Jurkat, Clone E6-1 (cell line): ENCODE measurements at places on chromosomes 12 and 14.

GRCh38 chr12:131219670-131220330 lies 266.1 kb downstream of the ADGRD1 start:
- DNase-seq, result no peak

- no peak for DNase-seq
Observed at GRCh38 chr12:121943926-121944325, 25.5 kb downstream of the CFAP251 start.

DNA sequence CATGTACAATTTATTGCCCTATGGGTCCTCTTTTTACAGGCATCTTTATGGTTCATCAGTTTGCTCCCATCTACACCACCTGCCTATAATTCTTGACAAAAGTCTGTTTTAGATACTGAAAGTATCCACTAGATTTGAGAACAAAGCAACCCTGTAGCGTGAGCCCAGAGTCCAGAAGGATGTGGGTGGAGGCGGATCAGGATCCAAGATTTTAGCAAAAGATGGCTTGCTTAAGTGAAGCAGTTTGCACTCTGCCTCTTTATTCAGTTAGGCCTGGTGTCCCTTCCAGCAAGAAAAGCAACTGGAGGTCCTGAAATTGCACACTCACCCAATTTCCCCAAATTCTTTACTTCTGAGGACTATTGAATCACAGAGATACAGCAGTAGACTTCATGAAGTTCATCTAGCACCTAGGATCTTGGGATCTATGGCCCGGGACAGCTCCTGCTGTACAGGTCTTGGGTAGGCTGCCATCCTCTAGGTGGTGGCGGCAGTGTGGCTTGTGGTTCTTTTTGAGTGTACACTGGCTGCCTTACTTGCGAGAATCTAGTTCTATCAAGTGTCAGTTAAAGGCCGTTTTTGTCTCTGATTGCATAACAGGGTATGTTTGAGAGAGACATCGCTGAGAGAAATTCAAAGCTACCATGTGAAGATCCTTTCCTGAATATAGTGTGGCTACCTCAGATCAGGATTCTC lies 873.2 kb downstream of the NRXN3 start:
- DNase-seq, result no peak

DNA sequence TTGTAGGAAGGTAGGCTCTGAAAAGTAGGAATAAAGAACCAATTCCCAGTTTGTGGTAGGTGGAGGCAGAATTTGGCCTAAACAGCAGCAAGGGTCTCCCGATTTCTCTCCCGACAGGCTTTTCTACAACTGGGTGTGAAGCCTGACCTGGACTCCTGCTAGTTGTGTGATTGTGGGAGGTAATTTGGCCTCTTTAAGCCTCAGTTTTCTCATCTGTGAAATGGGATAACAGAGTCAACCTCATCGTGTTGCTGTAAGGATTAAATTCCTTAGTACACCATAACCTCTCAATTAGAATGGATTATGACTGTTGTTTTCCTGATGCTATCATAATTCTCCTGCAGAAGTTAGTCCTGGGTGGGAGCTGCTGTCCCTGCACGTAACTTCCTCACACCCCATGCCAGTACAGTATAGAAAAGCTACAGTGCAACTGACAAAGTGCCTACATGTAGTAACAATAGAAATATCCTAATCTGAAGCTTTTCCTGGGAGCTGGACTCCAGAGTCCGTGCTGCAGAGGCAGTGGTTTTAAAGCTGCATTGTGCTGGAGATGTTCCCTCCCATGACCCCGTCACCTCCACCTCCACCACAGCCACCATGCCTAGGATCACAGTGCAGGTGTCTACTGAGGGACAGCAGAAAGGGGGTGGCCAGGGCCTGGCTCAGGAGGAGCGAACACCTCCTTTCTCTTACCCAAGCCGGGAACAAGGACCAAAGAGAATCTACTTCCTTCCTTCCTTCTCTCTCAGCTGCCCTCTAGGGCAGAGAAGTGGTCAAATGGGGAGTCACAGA lies 76.5 kb downstream of the FBXL14 start:
- no peak for DNase-seq

DNA sequence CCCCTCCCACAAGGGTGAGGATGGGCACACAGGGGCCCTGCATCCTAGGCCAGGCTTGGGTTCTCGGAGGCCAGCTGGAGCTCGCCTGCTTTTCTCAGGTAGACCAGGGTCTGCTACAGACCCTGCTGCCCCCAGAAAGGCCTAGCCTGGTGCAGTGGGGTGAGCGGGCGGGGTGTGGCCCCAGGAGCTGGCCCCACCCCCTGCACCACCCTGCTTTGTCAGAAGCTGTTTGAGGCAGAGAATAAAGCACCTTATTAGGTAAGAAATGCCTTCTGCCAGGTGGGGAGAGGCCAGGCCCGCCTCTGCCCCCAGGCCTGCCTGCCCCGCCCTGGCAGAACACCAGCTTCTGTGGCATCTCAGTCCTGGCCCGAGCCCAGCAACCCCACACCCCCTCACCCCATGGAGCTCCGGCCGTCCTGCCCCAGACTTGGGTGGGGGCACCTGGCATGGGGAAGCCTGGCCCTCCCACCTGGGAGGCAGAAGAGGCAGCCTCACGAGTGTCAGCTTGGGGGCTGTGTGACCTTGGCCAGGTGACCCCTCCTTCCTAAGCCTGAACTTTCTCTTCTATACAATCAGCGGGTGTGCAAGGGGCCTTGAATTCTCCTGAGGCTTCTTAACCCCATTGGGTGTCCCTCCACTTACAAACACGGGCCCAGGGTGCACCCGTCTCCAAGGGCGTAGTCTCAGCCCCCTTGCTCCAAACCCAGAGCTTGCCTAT lies 43.2 kb downstream of the KRT80 start:
- DNase-seq, result no peak

- DNase-seq, result no peak
Observed at GRCh38 chr12:130011611-130012385, 108.0 kb upstream of the TMEM132D start.

DNA sequence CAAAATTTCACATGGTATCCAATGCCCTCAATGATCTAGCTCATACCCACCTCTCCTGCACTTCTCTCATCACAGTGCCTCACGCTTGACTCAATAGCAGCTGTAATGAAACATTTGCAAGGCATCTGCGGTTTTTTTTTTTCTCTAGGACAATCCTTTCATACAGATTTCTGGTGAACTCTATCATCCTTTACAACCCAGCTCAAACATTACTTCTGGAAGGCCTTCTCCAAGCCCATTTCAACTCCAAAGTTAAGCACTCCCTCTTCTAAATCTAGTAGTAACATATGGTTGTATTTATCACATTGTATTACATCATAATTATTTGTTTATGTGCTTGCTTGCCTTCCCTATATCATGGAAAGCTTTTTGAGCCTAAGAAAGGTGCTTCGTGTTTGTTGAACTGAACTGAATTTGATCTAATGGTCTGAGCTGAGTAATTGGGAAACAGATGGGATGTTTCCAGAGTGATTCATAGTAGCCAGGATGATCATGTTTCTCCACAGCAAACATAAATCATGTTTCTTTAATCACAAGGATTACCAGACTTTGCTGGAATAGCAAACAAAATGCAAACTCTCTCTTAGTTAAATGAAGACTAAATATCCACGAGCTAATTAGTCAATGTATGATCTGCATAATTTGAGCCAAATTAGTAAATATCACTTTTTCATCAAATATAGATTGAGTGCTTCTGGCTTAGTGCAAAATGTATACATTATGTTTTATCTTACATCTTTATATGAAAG lies 14.3 kb downstream of the CFL2 start:
- no peak for DNase-seq

GRCh38 chr12:57173089-57173488 lies 25.7 kb upstream of the LRP1-AS start:
- DNase-seq, result no peak

DNA sequence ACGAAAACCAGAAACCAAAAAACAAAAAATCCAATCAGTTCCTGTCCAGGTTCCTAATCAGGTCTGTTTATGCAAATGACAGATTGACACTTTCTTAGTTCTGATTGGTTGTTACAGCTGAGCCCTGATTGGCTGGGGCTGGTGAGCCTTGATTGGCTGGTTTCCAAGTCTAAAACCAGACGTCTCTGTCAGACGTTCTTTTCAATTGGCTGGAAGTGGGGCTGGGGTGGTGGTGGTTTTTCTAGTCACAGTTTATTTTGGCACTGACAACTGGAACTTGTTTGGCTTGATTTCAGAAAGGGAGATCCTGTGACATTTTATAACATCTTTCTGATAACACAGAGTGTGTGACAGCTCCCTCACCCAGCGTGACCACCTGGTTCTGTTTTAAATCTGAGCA lies 36.1 kb upstream of the PRICKLE1 start:
- DNase-seq, result no peak

- DNase-seq, result no peak
Observed at GRCh38 chr12:103499571-103499970, 3.8 kb upstream of the C12orf42 start.

DNA sequence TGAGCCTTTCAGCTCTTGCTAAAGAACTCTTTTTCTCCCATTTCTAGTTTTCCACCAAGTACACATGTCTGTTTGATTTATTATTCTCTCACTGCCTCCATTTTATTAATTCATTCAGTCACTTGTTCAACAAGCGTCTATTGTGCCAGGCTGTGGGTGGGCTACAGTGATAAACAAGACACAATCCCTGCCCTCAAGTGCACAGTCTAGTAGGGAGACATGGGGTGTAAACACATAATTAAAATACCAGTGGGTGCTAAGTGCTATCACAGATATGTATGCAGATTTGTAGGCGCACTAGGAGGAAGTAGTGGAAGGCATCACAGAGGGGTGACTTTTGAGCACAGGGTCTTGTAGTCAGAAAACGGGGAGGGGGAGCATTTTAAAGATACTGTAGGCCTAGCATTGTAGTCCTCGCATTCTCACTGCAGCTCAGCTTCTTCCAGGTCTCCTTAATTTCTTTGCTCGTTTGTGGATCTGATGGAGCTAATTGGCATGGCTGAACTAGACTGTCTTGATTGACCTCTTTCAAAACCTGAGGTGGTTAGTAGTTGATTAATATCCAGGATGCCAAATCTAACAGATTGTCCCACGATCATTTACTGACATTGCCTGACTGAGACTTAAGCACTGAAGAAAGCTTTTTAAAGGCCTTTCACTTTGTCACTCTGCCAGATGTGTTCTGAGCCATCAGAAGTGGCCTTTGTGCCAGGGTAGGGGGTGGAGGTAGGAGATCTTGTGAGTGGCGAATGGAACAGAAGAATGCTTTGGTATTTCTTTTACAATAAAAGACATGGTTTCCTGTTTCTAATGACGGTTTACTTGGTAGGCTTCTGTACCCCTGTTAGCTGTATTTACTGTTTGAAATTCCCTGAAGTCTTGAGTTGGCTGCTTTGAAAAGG lies 116.9 kb downstream of the DIP2B start:
- peak; percentile 71 for DNase-seq

GRCh38 chr14:33686856-33687255 lies 264.0 kb downstream of the EGLN3 start:
- no peak for DNase-seq

- DNase-seq, result no peak
Observed at GRCh38 chr12:95989504-95990123, 6.5 kb downstream of the HAL start.

DNA sequence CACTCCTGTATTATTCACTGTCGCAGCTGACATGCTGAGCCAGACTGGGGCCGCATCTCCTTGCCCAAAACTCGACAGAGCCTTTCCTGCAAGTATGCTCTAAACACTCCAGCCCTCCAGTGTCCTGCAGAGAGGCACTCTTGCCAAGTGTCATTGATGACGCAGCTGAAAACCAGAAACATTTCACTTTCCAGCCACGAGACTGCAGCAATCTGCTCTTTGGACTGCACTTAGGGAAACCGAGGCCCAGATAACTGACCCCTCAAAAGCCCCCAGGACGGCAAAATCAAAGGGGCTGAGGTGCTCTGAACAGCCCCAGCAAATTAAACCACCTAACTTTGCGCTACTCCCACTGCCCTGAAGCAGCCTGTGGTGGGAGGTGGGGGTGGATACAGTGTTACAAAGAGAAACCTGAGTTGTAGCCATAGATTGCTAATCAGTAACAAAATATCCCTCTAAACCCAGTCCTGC lies 2.6 kb downstream of the CCDC85C start:
- no peak for DNase-seq

DNA sequence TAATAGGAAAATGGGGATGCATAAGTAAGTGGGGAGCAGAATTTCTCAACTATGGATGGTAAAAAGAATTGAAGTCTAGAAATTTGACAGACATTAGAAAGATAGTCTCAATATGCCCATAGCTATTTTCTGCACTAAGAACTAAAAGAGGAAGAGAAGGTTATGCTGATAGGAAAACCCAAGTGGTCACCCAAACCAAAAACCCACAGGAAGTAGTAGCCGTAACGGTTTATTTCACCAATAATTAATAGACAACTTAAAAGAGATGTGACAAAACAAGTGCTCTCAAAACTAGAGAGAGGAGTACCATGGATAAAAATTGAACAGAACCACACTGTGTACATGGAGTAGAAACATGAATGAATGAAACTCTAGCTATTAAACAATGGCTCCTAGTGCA lies 295.4 kb downstream of the FSCB start:
- no peak for DNase-seq

DNA sequence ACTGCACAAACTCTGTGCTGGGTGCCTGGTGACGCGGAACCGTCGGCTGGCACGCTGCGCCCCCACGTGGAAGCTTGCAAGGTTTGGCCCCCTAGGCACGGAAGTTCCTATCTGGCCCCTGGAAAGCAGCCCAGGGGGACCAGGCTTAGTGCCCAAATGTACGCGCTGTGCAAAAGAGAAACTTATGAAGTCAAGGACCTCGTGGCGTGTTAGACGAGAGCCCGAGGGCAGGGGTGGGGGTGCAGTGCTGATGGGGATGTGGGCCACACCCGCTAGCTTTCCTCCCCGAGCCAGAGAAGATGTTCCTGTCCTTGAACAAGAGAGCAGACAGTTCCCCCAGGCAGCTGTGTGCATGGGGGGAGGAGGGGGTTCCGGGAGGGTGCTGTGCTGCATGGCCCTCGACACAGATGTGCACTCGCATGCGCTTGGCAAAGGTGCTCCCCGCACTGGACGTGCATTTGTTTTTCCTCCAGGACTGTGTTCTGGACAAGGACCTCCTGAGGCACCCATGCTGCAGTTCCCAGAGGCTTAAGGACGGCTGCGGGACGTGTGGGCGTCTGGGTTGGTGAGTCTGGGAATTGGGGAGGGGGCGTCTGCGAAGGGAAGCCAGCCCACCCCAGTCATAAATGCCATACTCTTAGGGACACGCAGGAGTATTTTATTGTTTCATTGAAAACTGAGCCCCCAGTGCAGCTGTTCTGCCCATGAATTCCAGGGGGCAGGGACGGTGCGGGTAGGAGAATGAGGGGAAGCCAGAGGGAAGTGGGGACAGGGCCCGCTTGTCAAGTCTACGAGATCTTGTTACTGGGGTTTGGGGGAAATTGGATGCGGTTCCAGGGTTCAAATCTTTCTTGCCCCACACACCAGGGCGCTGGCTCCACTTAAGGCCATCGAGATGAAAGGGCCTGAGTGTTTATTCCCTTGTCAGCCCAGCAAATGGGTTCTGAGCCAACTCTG lies 80.0 kb downstream of the NTF3 start:
- DNase-seq, result no peak

DNA sequence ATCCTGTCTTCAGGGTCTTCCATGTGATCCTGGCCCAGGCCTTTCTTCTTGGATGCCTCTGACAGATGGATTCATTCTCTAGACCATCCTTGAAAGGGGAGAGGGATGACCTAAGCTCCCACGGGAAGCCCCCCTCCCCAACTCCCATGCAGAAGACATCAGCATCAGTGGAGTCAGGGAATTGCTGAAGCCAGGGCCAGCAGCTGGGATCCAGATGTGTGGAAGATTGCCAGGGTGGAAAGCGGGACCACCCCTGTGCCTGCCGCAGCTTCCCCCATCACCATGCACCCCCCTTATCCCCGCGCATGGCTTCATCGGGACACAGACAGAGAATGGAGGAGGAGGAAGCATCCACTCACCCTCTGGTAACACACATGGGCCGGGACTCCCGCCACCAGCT lies 183.6 kb upstream of the PRMT8 start:
- no peak for DNase-seq
